Stimulated activated CD8-positive, alpha-beta memory T cell treated with anti-CD3 and anti-CD28 coated beads, Interleukin-15, amount 100 ng/mL, for 24 hours (primary cell): ENCODE measurements at places on chromosomes 6 and 20.

DNA sequence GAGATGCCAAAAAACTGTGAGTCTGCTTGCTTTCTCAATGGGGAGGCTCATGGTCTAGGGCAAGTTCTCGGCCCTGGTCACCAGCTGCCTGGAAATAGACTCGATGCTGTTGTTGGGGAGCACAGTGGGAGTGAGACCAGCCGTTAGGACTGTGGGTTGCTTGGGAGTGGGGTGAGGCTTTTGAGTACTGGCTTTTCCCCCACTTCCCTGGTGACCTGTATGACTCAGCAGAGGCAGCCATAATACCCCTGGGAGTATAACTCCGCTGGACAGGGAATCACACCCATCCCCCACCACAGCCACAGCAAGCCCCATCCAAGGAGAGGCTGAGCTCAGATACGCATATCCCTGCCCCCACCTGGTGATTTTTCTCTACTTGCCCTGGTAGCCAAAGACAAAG lies 48.9 kb upstream of the OGFRL1 start:
- DNase-seq: no peak

GRCh38 chr6:168115748-168116437 lies 36.9 kb upstream of the FRMD1 start:
- no peak for DNase-seq

DNA sequence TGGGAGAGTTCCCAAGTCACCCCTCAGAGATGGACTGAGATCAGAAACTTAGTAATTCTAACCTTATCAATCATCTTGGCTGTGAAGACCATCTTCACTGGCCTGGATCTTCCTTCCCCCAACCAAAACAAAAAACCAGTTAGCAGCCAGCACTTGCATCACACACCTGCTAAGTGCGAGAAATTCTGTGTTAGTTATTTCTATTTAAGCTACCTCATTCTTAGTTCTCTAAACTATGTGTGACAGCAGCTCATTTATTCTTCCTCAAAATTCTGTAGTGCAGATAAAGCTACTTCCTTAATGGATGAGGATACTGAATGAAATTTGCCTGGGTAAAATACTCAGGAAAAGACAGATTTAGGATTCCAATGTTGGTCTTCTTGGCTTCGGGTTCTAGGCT lies 18.2 kb upstream of the TAGAP start:
- DNase-seq: no peak

GRCh38 chr20:37381621-37382471 lies 35.9 kb downstream of the SRC start:
- DNase-seq: no peak

GRCh38 chr6:22612236-22612635 lies 42.9 kb downstream of the HDGFL1 start:
- DNase-seq: no peak

- no peak for DNase-seq
Observed at GRCh38 chr20:54059691-54060364, 10.6 kb downstream of the BCAS1 start.

DNA sequence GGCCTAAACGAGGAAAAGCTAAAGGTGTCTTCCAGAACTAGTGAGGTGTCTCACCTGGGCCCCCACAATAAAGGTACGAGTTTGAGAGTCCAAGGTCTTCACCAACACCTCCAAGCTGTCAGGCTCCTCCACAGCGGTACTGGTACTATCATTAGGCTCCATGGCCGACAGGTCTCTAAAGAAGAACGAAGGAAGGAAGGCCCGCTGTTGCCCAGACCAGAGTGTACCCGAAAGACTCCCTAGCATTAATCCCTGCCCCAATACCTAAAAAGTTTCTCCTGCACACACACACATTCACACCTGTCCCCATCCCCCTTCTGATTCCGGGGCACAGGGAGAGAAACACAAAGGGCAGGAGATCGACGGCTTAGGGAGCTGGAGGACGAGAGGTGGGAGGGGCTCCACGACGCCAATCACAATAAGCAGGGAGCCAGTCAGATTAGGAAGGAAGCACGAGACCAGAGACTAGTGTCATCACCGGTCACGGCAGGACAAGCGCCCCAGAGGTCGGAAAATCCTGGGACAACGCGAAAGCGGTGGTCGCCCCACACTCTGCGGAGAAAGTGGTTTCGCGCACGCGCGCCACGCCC lies 764 bp downstream of the BAG6 start:
- DNase-seq: no peak

DNA sequence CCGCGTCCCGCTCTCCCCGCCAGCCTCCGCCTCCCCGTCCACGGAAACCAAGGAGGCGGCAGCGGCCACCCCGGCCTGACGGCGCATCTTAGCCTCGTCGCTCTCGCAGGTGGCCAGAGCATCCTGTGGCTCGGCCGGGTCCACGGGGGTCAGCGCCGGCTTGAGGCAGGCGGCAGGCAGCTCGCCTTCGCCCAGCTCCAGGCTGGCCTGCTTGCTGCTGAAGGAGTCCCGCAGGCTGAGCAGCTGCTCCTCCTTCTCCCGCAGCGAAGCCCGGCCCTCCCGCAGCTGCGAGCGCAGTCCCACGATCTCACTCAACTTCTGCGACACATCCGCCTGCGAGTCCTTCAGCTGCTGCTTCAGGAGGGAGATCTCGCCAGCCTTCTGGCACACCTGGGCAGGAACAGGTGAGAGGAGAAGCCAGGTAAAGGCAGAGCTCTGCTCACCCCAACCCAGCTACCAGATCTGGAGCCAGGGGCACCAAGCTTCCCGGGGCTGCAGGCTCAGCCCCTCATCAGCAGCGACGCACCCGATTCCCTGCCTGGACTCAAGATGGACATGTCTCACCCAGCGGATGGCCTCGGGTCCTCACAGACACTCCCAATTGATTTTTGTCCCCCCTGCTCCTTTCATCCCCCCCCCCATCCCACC lies 5.2 kb upstream of the FASTKD5 start:
- DNase-seq: no peak

DNA sequence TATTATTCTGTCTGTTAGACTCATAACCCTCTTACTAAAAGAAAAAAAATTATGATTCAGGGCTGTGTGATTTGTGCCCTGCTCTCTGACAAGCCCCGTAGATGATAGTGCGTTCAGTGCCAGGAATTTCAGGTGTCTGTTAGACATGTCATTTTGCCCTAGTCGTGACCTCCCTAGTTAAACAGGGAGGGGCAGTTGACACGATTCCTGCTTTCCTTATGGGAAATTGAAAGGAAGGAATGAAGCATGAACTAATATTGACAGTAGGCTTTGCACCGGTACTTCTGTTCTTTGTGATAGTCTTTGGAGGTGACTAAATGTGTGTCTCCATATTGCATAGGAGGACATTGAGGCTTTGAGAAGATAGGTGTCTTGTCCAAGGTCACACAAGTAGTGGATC lies 26.3 kb downstream of the RPRD1B start:
- no peak for DNase-seq

- DNase-seq: no peak
Observed at GRCh38 chr6:154954347-154954746, 40.8 kb upstream of the TIAM2 start.

GRCh38 chr6:134997133-134997995 lies 47.5 kb upstream of the ALDH8A1 start:
- DNase-seq: no peak

DNA sequence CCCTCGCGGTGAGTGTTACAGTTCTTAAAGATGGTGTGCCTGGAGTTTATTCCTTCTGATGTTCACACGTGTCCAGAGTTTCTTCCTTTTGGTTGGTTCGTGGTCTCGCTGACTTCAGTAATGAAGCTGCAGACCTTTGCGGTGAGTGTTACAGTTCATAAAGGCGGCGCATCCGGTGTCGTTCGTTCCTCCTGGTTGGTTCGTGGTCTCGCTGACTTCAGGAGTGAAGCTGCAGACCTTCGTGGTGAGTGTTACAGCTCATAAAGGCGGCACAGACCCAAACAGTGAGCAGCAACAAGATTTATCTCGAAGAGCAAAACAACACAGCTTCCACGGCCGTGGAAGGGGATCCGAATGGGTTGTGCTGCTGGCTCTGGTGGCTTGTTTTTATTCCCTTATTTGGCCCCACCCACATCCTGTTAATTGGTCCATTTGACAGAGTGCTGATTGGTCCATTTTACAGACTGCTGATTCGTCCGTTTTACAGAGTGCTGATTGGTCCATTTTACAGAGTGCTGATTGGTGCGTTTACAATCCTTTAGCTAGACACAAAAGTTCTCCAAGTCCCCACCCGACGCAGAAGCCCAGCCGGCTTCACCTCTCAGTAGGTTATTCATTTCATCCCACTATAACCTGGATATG lies 48.2 kb upstream of the ARG1 start:
- DNase-seq: no peak

DNA sequence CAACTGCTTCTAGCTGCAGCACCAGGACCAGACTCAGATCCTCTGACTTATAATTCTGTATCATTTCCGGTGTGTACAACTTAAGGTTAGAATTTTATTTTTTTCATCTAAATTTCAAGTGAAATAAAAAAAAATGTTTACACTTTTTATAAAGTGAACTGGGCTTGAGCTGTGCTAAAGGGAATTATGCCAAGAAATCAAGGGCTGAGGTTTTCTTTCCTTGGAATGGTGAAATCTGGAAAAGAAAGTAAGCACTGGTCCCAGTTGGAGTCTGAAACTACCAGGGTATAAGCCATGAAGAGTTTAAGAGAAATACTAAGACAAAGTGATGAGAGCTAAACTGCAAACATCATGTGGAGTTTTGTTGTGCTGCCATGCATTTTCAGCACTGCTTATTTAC lies 21.7 kb upstream of the FYN start:
- DNase-seq: no peak
